ENCODE measurements at places on chromosomes 7 and 10.

- no peak for DNase-seq
Measured at GRCh38 chr10:73627300-73627699, 14.0 kb downstream of the MYOZ1 start.

DNA sequence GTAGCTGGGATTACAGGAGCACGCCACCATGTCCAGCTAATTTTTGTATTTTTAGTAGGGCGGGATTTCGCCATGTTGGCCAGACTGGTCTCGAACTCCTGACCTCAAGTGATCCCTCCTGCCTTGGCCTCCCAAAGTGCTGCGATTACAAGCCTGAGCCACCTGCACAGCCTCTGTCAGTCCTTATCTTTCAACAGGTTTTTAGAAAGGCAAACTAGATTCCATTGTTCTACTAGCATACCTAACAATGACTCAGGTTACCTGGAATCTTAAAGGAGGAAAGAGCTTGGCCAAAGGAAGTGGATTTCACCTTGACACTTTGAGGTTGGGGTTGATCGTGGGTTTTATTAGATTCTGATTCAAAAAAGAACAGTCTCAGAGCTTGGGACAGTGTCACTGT, 3.2 kb downstream of the ABCC2 start:
- DNase-seq: no peak

GRCh38 chr7:31642681-31643115, 44.3 kb upstream of the PPP1R17 start:
- DNase-seq: no peak

DNA sequence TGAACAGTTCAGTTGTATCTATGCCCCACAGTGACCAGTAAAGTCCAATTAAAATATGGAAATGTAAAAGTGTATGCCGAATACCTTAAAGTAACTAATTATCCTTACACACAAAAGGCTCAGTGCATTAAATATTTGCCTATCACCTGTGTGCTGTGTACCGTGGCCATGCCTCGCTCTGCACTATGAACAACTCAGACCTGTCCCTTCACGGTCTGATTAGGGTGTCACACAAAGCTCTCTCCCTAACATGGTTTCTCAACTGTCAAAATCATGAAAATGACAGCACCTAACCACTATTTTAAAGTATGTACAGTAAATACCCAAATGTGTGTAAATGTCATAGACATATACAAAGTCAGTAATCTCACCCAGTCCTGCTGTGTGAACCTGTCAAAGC, 43.1 kb downstream of the STK17A start:
- no peak for DNase-seq

- DNase-seq: no peak
Measured at GRCh38 chr7:110104243-110104642, 986.7 kb upstream of the LRRN3 start.

DNA sequence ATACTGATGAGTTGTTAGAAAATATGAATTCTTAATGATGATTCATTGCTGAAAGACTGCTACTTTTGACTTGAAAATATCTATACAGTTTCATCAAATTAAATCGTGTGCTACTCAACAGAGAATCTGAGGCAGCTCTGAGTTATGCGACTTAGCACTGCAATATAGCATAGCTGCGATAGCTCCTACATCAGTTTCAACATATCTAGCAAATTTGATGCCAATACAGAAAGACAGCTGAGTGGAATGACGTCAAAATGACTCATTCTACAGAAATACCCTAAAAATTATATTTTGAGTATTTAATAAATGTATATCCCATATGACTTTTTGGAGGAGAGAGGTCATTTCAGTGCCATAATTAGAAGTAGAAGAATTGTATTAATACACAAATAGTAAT, 1.1 kb upstream of the TARP start:
- DNase-seq: no peak

DNA sequence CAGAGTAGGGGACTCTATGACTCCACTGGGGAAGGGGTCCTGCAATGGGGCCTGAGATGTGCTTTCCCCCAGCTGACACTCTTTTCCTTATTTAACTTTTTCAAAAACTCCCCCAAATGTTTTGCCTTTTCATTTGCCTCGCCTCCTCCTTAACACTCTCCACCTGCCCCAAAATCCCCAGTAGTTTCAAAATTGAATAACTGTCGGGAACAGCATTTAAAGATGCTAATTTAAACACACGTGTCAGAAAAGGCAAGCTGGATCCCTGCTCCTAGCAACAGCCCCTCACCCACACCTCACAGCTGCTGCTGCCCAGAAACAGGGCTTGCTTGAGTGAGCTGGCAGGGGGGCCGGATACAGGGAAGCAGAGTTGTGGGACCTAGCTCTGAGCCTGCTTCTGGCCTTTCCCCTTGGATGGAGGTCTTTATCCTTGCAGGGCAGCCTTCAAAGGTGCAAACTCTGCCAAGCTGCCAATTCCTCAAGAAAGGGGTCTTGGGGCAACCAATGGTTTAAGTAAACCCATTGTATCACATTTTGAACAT, 115.3 kb downstream of the KCNMA1 start:
- DNase-seq: no peak

DNA sequence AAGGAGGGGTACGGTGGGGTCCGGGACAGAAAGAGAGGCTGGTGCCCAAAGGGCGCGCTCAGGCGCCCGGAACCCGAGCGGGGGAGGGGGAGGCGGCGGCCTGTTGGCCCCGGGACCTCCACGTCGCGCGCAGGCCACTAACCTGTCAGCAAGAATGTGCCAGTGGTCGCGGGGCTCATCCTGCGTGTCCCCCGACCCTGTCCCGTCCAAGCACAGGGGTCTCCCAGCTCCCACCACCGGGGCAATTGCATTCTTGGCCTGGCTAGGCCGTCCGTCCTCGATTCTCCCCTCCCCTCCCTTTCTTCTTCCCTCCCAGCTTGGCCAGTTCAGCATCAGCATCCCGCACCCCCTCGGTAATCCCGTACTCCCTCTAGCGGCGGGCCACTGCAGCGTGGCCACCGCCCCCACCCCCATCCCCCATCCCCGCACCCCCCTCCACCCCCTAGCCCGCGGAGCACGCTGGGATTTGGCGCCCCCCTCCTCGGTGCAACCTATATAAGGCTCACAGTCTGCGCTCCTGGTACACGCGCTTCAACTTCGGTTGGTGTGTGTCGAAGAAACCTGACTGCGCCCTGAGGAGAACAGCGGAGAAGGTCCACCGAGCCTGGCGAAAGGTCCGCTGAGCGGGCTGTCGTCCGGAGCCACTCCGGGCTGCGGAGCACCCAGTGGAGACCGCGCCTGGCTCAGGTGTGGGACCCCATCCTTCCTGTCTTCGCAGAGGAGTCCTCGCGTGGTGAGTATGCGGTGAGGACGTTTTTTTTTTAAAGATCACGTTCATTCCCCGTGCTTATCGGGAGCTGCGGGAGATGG, at the start of gene SGCE:
Gene SGCE, minus strand, starts transcription at position 286 of the 810 bp plus-strand sequence. Its CDS starts 35 bp downstream, at position 251.
- DNase-seq: no peak

DNA sequence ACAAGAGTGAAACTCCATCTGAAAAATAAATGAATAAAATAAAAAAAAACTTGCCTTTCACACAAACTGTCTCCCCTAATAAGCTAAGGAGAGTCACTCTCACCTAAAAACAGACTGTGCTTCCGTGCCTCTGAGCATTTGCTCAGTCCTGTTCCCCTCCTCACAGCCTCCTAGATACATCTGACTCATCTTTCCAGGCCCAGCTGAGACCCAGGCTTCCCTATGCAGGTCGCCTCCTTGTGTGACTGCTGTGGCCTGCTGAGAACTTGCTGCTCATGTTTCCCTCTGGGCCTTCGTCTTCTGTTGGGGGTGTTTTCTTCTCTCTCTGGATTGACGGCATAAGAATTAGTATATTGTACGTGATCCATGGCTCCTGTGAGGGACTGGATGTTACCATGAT, 777.7 kb downstream of the LRMDA start:
- no peak for DNase-seq

DNA sequence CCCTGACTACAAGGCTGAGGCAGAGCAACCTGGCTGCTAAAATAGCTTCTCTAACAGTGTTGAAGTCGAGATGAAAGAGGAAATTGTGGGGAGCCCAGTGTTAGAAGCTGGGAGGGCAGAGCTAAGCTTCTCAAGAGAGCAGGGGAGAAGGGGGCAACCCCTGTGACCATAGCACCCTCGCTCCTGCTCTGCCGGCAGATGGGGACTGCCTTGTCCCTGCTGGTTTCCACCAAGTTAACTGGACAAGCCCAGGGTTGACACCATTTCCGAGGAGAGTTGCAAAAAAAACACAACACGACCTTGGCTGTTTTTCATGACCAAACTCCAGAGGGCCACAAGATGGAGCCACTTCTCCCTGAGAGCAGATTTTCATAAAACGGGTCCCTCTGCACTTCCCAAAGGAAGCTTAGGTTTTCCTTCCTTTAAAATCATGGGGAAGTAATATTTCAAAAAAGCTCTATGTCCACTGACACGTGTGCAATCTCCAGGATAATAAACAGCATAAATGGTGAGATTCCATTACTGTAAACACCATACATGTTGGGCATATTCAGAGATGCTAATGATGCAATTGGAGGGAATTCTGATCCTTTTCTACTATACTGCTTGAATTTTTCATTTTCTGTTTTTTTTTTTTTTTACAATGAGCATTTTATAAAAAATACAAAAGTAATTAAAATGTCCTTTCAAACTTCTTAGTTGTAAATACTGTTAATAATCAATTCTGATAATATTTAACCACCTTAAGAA, 140.4 kb downstream of the PIP4K2A start:
- no peak for DNase-seq

GRCh38 chr7:150431839-150432658, 18.4 kb upstream of the GIMAP8 start:
- DNase-seq: no peak

Measured in cortex of kidney (tissue), 1 donor.